Activated CD4-positive, CD25-positive, alpha-beta regulatory T cell (primary cell): ENCODE measurements at places on chromosomes 7 and 10.
A peak's percentile ranks its signal among the peaks of the same experiment; 100 is the strongest.

DNA sequence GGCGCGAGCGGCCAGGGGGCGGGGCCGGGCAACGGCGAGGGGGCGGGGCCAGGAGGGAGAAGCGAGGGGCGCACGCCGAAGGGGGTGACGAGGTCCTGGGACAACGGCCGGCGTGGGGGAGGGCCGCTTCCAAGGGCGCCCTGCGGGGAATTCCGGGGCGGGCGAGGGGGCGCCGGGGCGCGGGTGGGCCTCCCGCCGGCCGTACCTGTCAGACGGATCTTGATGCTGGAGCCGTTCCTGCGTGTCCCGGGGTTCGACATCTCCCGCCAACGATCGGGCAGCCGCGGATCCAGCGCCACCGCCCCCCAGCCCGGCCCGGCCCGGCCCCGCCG lies 421 bp downstream of the SMURF1 start:
- DNase-seq: no peak

- no peak for DNase-seq
These were observed 5.6 kb upstream of the DKK1 start for GRCh38 chr10:52308251-52309031.

GRCh38 chr7:23544913-23545354 lies 13.2 kb upstream of the TRA2A start:
- DNase-seq: no peak

DNA sequence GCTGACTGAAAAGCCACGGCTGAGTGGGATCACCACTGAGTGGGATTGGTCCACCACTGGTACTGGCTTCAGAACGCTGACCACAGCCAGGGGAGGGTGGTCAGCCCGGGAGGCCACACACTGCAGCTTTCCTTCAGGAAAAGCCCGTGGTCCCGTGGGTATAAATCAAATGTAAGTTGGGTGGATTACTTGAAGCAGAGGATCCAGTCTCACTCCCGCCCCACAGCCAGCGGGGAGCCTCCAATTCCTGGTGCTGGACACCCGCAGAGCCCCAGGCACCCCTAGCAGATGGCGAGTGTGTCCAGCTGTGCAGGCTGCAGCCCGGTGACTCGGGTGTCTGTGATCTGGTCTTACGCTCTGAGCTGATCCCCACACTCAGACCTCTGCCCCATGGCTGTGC lies 231.1 kb upstream of the ZNF32 start:
- no peak for DNase-seq

DNA sequence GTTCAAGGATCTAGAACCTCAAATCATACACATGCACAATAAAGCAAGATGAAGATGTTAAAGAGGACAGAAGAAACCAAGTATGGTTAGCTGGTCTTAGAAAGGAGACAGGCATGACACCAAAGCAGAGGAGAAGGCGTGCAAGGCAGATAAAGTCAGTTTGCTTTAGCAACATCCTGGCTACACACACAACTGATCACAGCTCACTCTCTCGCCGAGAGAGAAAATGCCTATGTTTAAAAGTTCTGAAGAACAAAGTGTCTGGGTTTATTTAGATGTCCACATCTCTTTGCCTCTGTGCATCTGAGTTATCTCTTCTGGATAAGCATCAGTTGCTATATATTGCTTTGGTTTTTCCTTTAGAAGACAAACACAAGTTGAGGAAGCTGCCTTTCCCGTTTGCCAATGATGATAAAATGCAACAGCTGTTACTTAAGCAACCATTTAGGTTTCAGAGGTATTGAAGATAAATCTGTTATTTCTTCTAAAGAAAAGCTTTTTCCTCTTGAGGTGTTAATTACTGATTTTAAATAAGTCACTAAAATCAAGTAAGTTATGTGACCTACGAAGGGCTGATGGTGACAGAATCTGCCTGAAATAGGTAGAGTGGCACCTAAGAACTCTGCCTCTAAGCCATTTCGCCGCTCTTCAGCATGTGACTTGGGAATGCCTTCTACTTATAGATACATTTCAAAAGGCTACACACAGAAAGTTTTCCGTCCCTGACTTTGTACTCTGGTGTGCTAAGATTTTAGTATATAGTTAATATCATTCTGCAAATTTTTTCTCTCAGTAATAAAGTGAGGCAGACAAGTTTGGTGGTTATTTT lies 146.2 kb upstream of the ASAH2 start:
- DNase-seq: no peak

DNA sequence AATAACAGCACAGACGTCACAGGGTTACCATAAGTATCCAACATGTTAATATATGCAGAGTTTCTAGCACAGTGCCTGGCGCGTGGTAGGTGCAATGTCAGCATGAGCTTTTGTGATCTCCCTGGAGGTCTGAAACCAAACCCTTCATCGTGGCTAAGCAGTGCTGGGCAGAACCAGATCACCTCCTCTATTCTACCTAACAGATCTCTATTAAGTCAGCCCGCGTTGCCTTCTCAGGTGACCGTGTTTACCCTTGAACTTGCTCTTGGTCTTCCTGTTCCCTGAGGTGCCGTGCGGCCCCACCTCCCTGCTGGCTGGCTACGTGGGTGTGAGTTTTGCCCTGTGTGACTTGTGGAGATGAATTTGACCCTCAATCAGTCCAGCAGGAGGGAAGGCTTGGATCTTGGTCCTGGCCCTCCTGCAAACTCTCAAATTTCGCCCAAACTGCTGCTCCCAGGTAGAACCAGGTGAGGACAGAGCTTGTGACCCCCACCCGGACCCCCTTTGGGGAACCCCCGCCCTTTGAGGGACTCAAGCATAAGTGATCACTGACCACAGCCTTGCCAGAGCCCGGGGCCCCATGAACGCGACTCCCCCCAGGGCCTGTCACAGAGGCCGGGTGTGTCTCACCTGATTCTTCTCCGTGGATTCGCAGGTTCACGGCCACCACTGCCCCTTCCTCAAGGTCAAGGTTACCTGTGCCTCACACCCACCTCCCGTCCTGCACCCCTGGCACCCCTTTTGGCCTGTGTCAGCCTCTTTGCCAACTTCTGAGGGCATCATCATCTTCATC lies 54.2 kb downstream of the ELFN1 start:
- DNase-seq: no peak

- no peak for DNase-seq
These were observed 63.1 kb downstream of the BLNK start for GRCh38 chr10:96208271-96208670.

- DNase-seq: no peak
These were observed 241.6 kb upstream of the TCF7L2 start for GRCh38 chr10:112708461-112708860.

- DNase-seq: no peak
These were observed 25.4 kb upstream of the ZNF107 start for GRCh38 chr7:64640504-64640903.

DNA sequence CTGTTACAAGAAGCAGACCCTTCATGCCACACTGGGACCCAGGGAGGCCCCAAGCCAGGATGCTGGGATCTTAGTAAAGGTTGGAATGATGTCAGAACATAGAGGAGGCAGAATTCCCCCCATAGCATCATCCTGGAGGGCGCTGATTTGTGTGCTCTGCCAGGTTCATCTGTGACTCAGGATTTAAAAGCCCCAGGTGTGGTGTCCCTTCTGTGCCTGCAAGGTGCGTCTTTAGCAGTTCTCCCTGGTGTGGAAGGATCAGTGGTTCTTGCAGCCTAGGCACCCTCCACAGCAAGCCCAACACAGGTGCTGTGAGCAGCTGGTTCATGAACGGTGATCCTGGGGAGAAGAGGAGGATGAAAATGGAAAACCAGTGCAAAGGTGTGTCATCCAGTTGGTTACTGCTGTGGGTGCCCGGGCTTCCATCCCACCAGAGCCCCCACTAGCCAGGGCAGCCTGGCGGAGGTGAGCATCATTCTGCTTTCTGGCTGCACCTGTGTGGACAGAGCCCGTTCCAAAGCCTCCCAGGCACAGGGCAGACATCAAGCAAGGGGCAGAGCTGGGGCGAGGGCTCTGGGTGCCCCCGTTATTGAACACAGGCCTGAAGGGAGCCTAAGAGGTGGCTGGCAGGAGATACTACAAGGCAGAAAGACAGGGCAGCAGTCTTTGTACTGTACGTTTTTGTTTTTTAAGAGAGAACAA lies 49.5 kb downstream of the IKZF1 start:
- DNase-seq: no peak

GRCh38 chr10:20688797-20689544 lies 208.1 kb downstream of the NEBL start:
- DNase-seq: no peak

GRCh38 chr10:30433306-30433729 lies 666 bp upstream of the MAP3K8 start:
- DNase-seq: peak; percentile 7

DNA sequence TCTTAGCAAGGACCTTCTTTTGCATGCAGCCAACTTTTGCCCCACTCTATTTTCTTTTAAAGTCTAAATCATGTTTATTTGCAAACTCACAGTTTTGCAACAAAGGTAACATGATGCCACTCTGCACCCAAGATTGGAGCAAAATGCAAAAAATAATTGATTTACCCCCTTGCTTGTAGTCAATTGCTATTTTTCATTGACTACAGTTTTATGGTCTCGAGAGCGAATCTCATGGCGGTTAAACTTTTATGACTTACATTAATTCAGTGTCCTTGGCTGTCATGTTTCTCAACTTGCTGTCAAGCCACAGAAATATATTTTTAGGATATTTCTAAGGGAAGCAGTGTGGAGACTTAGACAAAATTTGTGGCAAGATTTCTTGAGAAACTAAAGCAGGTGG lies 110.0 kb upstream of the JCAD start:
- no peak for DNase-seq
